ENCODE measurements at places on chromosomes 16 and 17.

GRCh38 chr17:83050651-83051395 is 28.6 kb upstream of the METRNL start:
- no peak for DNase-seq

DNA sequence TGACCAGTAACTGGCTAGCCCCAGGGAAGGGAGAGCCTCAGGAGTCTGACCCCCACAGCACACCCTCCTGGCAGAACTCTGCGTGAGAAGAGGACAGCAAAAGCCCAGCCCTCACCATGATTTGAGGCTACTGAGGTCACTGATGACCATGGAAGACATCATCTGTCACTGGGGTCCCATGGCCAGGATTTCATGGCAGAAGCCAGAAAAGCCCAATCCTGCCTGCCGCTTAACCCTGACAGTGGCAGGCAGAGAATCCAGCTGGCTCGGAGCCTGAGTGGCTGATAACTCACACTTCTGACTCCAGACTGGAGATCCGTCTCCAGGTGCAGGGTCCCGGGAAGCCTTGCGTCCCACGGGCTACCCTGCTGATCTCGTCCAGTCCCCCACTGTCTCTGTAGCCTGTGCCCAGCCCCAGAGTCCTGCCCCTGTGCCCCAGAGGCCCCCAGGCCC is 17.5 kb downstream of the GRIN2C start:
- no peak for DNase-seq

DNA sequence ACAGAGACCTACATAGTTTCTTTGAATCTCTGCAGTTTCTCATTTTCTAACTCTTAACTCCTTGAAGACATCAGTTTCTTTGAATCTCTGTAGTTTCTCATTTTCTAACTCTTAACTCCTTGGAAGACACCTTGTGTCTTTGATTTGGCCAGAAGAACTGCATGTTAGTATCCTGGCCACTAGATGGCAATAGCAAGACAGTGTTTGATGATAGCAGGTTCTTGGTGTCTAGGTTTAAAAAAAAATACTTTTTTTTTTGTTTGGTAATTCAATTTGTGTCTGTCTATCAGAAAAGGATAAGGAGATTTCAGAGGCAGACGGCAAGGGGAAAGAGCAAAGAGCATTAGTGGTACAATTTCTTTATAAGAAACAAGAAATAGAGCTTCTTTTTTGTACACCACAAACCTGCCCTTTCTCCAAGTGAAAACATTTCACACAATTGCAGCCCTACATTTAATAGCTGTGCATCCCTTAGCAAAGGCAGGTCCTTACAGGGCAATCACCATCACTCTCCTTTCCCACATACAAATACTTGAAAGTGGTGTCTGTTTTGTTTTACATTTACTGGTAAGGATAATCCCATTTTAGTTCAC is 1324.9 kb upstream of the CDH8 start:
- no peak for DNase-seq

- no peak for DNase-seq
Measured at GRCh38 chr16:19348578-19349315, 63.2 kb downstream of the CLEC19A start.

GRCh38 chr17:38322156-38322779 is 21.5 kb downstream of the GPR179 start:
- DNase-seq, result peak; percentile 84

DNA sequence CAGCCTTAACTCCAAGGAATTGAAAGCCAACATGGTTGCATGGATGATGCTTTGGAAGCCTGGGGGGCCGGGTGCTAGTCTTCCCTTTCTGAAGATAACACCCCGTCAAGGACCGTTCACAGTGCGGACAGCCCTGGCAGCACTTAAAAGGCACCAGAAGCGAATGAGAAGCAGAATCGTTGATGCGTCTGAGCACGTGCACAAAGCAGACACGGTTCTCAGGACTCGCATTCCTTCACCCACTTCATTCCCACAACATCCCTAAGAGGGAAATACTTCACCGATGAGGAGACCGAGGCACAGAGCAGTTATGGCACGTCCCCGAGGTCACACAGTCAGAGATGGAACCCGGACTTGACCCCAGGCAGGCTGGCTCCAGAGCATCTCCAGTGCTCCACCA is 14.2 kb downstream of the TRPV1 start:
- DNase-seq, result no peak

DNA sequence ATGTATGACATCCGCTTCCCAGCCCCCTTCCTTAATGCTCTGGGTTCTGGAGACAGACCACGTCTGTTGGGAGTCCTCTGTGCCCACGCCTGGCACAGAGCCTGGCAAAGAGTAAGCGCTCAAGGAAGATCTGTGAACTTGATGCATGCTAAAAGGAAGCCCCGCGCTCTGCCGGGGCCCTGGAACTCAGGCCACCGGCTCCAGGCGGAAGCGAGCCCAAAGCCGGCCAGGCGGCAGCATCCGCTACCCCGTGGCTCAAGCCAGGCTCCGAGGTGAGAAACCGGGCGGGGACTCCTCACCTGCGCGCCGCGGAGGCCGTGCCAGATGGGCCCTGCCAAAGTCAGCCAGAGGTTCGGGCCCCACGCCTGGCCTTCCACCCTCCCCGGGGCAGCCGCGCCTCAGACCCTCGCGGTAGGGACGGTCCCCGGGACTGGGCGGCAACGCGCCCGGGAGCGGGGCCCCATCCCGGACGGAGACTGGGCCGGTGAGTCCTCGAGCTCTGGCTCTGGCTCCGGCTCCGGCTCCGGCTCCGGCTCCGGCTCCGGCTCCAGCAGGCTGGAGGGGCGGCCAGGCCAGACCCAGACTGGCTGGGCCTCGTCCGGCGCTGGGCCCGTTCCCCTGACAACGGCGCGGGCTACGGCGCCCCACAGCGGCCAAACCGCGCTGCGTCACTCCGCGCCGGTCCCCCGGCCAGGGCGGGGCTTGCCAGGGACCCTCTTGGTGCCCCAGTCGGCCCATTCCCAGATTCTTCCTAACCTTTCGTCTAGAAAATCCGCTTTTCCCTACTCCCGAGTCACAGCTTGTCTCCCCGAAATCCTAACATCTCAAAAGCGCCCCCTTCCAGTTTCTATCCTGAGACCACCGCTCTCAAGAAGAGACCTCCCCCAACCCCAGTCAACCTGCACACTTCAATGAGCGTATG is at the start of gene ZDHHC1:
TSS of gene ZDHHC1 (minus strand) at position 606 of the 922 bp plus-strand sequence. CDS start 8,702 bp downstream, outside the sequence.
- DNase-seq, result peak; percentile 61

Data from activated CD4-positive, alpha-beta T cell treated with anti-CD3 and anti-CD28 coated beads for 48 hours (primary cell).